ENCODE measurements at places on chromosomes 5 and 9. TPM values are rescaled to one million over a fixed set of nuclear protein-coding genes. Genes with fewer than 3 reads are reported as not detected.
A peak's percentile ranks its signal among the peaks of the same experiment; 100 is the strongest.

GRCh38 chr9:106596984-106597383 is 266.0 kb upstream of the ZNF462 start:
- DNase-seq: no peak

- DNase-seq: no peak
Measured at GRCh38 chr9:107453479-107453878, 36.1 kb downstream of the KLF4 start.

DNA sequence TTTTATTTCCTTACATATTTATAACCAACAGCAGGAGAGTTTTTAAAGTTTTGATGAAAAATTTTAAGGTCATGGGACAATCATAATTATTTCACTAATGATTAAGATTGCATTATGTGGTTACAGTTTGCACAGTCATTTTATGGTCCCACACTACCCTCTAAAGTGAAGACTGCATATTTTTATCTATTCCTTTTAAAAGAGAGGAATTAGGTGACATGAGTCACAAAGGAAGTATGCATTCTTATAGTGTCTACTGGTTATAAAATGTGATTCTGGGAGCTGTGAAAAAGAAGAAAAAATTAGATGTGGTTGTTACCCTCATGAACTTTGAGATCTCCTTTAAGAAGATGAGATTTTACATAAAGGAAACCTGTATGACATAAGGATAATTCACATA is 87.9 kb upstream of the GRIA1 start:
- DNase-seq: no peak

DNA sequence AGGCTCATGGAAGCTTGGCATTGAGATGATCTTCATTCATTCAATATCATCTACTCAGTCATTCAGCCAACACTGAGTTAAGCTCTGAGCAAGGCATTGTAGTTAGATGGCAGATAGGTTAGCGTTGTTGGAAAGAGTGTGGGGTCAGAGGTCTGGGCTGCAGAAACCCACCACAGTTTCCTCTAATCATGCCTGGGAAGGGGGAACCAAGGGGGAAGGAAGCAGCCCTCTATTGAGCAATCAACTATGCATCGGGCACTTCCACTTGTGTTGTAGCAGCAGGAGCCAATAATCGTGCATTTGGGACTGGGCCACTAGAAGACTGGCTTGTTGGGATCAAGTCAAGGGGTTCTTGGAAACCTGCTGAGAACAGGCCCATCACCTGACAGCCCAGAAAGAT is 139.1 kb downstream of the PIP5K1B start:
- no peak for DNase-seq

GRCh38 chr5:54908774-54909525 is 76.4 kb downstream of the ESM1 start:
- no peak for DNase-seq

GRCh38 chr5:60538955-60539866 is 160.8 kb downstream of the DEPDC1B start:
- peak; percentile 81 for DNase-seq

DNA sequence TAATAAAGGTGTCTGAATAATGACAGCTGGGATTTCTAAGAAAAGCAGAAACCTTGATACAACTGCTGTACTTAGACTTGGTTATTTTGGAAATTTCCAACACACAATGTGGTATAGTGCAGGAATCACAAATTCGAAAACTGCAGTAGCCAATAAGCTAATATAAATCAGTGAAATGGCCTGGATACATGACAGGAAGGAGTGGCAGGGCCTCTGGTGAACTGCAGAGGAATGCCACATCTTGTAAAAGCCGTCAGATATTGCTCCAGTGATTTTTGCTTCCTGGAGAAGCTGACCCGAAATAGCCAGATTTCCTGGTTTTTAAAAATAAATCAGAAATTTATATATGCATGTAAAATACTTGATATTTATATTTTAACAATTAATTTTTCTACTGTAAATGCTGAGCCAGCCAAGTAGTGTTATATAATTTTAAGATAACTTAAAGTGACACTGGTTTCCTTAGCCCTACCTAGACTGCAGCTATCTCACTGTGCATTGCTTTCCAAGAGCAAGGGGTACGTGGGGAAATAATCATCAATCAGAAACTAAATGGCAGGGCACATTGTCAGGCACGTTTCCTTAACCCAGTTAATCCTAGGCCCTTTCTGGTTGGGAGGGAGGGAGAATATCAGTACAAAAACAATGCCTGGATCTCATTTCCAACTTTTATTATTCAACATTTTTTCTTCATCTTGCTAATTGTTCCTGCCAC is 182.4 kb downstream of the RASEF start:
- no peak for DNase-seq

- no peak for DNase-seq
Measured at GRCh38 chr5:34002629-34003328, 5.1 kb downstream of the AMACR start.

DNA sequence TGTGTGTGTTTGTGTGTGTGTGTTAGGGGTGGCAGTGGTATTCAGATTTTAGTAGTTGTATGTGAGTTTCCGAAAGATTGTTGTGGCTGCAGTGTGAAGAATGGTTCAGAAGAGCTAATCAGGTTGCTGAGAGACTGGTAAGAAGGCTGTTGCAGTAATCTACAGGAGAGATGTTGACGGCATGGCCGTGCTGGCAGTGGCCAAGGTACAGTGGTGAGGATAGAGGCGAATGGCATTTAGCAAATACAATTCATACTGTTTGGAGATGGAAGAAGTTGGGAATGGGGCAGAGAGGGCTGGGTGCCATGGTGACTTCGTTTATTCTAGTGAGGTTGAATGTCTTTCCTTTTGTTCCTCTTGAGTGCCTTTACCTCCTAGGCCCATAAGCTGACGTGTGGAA is 77.5 kb upstream of the SPATA31D4 start:
- DNase-seq: no peak

DNA sequence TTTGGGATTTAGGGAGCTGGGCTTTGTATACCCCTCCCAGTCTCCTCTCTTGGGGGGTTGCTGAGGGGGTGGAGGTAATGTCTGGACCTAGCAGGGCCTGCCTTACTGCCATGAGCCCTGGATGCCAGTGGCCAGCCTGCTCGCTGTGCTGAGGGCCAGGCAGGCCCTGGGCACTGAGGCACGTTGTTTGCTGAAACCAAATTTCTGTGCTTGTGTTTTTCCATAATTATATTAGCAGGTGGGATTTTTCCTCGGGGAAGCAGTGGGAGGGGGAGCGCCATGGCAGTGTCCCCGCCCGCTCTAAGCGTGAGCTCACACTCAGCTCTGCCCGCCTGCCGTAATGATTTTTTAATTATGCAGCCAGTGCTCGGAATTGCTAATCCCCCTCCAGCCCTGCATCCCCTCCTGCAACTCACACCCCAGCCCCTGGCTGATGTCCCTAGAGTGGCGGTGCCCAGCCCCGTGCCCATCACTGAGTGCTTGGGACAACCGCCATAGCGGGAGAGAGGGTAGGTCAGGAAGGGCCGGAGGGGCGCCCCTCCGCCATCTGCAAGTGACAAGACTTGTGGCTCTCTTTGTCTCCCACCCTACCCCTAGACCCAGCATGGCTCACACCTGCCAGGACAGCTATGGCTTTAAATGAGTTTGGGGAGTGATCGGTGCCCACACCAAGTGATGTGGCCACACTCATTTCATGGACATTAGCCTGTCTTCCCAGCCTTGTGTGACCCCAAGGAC is 20.9 kb downstream of the CXXC5 start:
- no peak for DNase-seq

- DNase-seq: no peak
Measured at GRCh38 chr9:91047993-91048607, 246.5 kb downstream of the SYK start.

GRCh38 chr5:158463188-158463587 is 604.2 kb upstream of the CLINT1 start:
- DNase-seq: peak; percentile 38

- DNase-seq: no peak
Measured at GRCh38 chr5:159519365-159519764, 189.1 kb upstream of the IL12B start.

DNA sequence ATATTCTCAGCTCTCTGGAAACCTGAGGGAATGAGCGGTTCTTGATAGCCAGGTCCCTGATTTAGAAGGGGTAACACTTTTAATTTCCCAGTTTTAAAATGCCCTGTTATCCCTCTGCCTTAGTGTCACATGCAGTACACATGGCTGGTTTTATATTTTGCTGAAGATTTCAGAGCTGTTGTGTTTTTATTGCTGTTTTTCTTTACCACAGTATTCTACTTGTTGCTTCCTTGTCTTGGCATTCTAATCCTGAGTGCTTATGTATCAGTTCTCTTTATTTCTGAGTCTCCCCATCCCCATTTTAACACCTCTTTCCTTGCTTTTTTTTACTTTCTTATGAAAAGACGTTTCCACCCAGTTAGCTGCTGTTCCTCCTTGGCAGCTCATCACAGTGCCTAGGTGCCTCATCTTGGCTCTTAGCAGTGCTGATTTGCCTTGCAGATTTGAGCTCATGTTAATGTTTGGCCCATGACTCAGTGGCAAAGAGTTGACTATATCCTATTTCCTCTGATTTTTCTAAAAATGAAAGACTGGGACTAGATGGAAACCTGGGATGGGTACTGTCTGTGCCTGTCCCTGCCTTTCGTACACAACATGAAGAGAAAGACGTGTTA is 3.7 kb downstream of the MTRR start:
- DNase-seq: no peak

GRCh38 chr5:34859253-34859652 is 20.3 kb downstream of the TTC23L start:
- DNase-seq: no peak

DNA sequence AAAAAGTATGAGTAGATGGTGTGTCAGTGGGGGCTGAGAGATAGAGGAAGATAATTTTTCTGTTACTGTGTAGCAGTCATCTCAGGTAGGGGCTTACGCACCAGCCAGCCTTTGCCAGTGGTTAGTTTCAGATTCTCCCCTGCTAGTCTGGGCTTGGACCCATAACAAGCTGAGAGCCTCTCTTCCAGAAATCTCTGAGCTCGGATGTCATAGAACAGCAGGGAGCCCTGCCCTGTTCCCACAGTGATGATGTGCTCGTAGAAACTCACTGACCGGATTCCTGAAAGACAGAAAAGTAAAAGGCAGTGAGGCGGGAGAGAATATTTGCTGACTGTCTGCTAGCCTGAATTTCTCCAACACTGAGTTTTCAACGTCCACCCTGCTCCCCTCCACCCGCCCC is 37.2 kb downstream of the DCAF12 start:
- no peak for DNase-seq

- DNase-seq: no peak
Measured at GRCh38 chr9:33480106-33480505, 6.4 kb upstream of the NOL6 start.

DNA sequence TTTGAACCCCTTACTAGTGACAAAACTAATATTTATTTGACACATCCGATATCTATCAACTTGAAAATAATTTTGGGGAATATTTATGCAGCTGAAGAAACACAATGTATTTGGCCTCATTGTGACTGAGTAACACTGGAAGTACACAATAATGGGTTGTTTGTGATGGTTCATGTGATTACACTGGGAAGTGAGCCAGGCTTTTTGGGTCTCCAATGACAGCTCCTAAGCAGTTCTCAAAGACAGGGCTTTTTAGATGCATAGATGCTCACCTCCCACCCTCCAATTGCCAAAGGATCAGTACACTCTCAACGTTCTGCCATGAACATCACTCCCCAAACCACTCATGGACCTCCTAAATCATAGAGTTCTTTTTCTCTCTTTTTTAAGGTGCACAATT is 170.0 kb downstream of the SLC24A2 start:
- no peak for DNase-seq

DNA sequence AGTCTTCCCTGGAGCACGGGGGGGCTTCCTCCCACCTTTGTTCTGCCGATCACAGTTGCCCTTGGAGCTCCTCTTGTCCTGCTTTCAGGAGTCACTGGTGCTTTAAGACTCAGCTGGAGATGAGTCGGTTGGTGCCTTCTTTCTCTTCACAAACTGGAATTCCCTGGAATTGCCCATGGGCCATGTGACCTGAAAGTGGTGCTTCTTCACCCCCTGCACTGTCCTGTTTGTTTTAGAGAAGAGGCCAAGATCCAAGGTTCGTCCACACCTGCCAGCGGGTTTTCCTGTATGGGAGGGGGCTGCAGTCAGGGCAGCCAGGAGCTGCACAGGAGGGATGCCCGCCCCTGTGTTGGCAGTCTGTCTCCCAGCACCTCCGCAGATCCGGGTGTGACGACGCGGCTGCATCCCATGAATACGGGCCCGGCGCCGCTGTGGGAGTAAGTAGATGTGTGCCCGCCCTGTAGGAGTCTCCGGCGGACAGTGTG is 9.5 kb upstream of the MRPS2 start:
- no peak for DNase-seq

DNA sequence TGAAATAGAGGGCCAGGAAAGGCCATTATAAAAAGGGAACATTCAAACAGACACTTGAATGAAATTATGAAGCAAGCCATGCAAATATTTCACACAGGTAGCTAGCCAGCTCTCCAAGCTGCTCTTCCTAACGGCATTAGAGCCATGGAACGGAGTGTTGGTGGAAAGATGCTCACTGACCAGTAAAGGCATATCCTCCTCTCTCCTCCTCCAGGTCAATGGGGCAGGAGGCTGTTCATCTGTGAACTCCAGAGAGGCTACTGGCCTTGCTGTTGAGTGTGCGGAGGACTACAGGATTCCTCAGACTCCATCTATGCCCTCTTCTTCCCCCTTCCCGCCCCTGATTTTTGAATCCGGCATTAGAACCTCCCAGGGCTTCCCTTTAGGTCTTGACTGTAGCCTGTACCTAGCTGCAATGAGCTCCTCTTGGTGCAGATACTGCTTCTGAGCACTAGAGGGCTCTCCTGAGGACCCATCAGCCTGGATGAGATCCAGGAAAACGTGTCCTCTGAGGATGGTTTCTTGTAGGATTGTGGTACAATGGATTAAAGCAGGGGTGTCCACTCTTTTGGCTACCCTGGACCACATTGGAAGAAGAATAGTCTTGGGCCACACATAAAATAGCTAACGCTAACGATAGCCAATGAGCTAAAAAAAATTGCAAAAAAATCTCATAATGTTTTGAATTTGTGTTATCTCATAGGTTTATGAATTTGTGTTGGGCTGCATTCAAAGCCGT is 162.2 kb downstream of the SREK1 start:
- DNase-seq: peak; percentile 80

GRCh38 chr5:16857635-16858034 is 78.5 kb downstream of the MYO10 start:
- DNase-seq: no peak

DNA sequence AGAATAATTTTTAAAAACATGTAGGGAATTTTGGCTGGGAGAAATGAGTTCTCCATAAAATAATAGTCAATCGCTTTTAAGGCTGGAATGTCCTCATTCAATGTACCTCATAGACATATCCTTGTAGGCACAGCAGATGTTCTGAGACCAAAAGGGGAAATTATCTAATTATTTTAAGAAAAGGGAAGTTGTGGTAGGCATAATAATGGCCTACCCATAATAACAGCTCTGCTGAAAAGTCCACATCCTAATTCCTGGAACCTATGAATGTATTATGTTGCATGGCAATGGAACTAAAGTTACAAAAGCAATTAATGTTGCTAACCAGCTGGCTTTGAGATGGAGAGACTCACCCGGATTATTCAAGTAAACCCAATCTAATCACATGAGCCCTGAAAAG is 216.1 kb downstream of the TRIM36 start:
- DNase-seq: peak; percentile 80

- no peak for DNase-seq
Measured at GRCh38 chr5:143297756-143298155, 105.7 kb downstream of the NR3C1 start.

Gene ADRA1B
- not detected for total RNA-seq

Gene COL15A1
- total RNA-seq: 0.93 TPM

Gene TAF7
- total RNA-seq: 85.9 TPM

Gene GRM6
- not detected for total RNA-seq

Gene SLC34A1
- not detected for total RNA-seq

Gene GPR107
- total RNA-seq: 9.6 TPM

Gene FOXD4L3
- 0.22 TPM for total RNA-seq

Gene RPL12
- total RNA-seq: 3,026 TPM

Gene RABL6
- total RNA-seq: 78.1 TPM

Gene CTSL
- total RNA-seq: not detected

Gene SLC36A3
- total RNA-seq: not detected
